ENCODE measurements at places on chromosomes 12 and 14.

DNA sequence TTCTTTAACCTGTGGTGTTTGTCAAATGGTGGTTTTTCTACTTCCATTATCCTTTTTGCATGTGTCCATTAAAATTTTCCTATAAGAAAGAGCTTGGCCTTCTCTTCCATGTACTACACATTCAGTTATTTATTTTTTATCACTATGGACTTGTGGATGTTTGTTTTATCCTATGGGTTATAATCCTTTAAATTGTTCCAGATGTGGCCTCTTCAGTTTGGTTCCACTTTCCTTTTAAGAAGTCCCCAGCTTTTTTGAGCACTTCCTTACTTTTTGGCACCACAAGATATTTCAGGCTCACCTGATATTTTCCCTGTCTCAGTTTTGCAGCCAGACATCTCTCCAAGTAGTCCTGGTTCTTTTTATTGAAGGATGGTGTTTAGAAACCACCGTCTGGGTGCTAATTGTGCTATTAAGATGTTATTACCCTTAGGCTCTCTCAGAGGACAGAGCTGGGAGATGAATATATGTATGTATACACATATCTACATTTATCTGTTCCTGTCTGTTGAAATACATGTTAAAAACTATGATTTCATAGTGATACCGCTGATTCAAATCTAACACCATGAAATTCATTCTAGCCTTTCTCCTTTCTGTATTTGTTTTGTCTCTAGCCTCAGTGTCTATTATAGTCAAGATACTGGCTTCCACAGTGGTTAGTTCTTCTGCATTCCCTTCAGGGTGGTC, 408.5 kb upstream of the RGS6 start:
- no peak for DNase-seq

DNA sequence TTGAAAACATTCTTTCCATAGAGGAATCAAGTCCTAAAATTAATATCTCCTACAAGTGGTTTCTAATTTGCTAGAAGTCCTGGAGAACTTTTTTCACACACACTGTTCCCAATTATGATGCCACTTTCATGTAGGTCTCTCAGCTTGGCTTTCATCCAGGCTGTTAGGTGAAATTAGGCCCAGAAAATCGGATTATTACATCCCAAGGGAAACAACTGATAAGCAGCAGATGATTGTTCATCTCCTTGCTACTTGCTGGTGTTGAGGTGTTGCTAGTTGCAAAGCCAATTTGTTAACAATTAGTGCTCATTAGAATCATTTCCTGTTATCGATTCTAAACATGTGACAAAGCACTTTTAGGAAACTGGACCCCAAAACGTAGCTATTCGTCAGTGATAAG, 248.0 kb downstream of the PDZRN4 start:
- DNase-seq = no peak

- DNase-seq = no peak
These were observed 12.4 kb downstream of the TNS2 start for GRCh38 chr12:53062011-53062961.

GRCh38 chr12:54840244-54840865, 14.0 kb upstream of the MUCL1 start:
- DNase-seq = no peak

DNA sequence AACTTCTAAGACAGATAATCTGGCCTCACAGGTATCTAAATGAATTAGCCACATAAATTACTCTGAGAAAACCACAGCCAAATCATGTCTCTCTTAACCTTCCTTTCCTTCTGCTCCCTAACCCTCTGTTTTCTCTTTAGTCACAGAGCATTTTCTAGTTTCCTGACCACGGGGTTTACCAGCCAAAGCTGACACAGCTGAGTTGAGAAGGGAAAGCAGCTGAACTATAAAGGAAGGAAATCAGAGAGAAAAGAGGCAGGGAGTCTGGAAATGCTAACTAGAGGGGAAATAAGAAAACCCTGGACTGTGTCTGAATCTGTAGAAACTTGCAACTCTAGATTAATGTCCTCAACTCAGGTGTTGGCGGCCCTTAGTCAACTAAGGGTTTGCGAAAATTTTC, 24.4 kb downstream of the ANKS1B start:
- no peak for DNase-seq

GRCh38 chr12:119011231-119011630, 29.9 kb downstream of the SRRM4 start:
- no peak for DNase-seq

GRCh38 chr14:61573748-61574513, 121.4 kb upstream of the HIF1A start:
- no peak for DNase-seq

- no peak for DNase-seq
These were observed 40.2 kb upstream of the NT5DC3 start for GRCh38 chr12:103881261-103881660.

GRCh38 chr12:14057895-14058294, 76.5 kb upstream of the GRIN2B start:
- no peak for DNase-seq

DNA sequence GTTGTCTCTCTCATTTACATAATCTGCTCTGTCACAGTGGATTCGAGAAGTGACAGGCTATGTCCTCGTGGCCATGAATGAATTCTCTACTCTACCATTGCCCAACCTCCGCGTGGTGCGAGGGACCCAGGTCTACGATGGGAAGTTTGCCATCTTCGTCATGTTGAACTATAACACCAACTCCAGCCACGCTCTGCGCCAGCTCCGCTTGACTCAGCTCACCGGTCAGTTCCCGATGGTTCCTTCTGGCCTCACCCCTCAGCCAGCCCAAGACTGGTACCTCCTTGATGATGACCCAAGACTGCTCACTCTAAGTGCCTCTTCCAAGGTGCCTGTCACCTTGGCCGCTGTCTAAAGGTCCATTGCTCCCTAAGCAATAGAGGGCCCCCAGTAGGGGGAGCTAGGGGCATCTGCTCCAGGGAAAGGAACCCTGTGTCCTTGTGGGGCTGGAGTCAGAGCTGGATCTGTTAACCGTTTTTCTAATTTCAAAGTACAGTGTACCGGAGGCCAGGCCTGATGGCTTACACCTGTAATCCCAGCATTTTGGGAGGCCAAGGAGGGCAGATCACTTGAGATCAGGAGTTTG, 5.1 kb downstream of the ERBB3 start:
- DNase-seq = peak; percentile 59

DNA sequence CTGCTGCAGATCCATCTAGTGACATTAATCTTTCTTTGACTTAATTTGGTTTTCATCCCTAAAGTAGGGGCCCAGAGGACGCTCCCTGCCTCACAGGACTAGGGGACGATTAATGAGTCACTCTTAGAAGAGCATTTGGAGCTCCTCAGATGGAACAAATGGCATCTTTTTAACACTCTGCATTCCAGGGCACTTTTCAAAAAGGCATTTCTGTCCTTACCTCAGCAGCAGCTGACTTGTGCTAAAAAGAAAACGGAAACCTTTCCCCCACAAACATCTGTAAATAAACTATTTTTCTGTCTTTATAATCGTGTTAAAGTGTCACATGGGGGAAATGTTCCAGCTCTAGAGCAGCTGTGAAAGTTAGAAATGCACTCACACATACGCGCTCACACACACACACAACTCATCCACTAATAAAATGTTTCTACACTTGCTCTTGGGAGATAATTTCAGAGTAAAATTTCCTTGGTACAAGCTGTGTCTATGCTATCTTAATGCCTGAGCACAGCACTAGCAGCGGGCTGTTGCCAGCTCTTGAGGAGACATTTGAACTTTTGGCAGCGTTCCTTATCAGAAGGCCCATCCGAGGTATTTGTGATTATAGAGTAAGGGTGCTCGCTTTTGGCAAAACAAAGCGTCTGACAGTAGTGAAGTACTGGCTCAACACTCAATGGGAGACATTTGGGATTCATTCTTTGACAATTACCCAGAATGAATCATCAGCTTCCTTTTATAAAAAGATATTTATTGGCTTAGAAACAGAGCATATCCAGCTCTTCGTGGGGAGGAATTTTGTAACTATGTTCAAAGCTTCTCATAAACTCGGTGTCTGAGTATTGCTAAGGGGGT, 141.3 kb downstream of the PLXNC1 start:
- DNase-seq = no peak

DNA sequence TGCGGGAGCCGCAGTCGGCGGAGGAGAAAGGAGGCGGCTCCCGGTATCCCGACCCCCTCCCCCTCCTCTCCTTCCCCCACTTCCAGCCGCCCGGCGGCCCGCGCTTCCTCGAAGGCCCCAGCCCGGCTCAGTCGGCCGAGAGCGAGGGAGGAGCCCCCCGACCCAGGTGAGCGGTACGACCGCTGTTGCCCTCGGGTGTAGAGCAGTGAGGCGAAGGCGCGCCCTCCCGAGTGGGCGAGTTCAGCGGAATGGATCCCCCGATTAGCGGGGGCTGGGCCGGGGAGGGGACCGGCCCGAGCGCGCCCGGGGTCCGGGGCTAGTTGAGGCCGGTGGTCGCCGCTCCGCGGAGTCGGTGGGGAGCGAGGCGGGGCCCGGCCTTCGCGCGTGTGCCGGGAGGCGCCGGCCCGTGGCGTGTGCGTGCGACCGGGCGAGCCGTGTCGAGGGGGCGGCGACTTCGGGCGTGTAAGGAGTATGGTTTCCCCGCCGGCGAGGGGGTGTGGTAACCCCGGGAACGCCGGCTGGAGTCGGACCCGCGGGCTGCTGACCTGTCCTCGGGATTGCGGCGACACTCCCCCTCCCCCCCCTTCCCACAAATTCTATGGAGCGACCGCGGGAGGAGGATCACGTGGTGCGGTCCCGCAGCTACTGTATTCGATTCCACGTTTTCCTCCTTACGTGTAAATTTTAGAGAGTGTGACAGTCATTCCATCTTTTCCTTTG, 501 bp downstream of the RIMKLB start:
- DNase-seq = peak; percentile 57

DNA sequence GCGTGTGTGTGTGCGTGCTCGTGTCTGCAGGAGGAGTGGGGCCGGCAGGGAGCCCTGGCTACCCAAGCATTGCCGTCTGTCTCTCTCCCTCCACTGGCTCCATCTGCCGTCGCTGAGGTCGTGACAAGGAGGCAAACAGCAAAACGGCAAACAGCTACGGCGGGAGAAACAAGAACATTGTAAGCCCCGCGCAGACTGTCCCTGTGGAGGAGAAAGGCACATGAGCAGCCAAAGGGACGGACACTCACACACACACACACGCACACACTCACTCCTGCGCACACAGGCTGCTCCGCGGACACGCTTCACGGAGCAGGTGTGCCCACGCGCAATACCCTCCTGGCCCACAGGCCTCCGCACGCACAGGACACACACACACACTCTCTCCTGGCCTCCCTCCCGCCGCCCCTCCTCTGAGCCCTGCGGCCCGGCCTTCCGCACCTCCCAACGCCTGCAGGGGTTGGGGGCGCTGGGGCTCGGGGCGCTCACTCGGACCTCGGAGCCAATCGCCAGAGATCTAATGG, 905 bp downstream of the CISTR start:
- DNase-seq = no peak

DNA sequence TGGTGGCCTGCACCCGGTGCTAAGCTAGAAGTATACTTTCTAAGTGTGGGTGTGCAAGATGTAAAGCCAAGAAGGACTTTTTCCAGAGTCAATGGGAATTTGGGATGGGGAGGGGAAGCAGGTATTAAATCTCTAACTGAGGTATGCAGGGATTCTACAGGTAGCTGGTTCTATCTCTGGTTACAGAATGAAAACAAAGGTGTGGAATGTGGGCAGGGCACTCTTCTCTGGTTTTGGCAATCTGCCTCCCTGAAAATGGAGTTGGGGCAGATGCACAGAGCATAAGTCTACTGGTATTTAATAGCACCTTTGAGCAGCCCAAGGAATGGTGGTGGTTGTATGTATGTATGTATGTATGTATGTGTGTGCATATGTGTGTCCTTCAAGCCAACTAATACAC, 66.7 kb upstream of the PPP1R12A start:
- DNase-seq = no peak

DNA sequence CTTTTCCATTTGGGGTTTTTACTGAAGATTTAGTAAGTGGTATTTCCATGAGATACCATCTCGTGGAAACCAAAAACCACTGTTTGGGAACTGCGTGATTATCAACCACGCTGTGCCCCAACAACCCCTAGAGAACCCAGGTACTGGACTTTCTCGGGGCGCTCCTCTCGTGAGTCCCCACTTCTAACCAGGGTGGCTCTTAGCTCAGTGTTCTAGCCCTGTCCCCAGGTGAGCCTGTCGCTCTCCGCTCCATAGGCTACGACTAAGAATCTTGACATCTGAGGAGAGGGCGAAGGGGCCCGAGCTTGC, 686 bp downstream of the MCRS1 start:
- DNase-seq = no peak

GRCh38 chr14:25103271-25103670, 53.3 kb upstream of the STXBP6 start:
- DNase-seq = no peak

GRCh38 chr12:48822711-48823110, 4.4 kb downstream of the CACNB3 start:
- no peak for DNase-seq

DNA sequence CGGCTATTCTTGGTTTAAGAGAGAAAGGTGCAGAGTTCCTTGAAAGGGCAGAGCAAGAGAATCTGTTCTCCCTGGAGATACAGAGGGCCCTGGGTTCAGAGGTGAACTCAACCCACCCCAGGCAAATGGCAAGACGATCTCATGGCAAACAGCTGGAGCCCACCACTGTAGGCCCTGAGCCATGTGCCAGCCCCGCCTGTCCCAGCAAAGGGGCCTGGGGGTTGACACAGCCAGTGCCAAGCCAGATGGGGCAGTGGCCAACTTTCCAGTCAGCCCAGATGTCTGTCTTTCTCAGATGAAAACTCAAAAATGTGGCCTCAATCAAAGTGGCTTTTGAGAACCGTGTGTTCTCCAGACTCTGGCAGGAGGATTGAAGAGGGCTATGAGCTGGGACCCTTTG, 51.8 kb downstream of the ISCA2 start:
- no peak for DNase-seq

- DNase-seq = no peak
These were observed 826 bp upstream of the CACNA1C start for GRCh38 chr12:2051700-2052621.

- peak; percentile 15 for DNase-seq
These were observed 7.1 kb downstream of the BCL11B start for GRCh38 chr14:99264691-99265450.

- DNase-seq = no peak
These were observed 191.8 kb downstream of the C12orf75 start for GRCh38 chr12:105522166-105522825.

GRCh38 chr12:93572712-93573551, 457 bp downstream of the SOCS2 start:
- DNase-seq = peak; percentile 47

GRCh38 chr12:12212769-12213168, 54.1 kb downstream of the LRP6 start:
- DNase-seq = no peak

GRCh38 chr12:32893458-32893857, 3.1 kb downstream of the PKP2 start:
- no peak for DNase-seq

- DNase-seq = peak; percentile 64
These were observed 652 bp downstream of the SUPT16H start for GRCh38 chr14:21382886-21383847.

DNA sequence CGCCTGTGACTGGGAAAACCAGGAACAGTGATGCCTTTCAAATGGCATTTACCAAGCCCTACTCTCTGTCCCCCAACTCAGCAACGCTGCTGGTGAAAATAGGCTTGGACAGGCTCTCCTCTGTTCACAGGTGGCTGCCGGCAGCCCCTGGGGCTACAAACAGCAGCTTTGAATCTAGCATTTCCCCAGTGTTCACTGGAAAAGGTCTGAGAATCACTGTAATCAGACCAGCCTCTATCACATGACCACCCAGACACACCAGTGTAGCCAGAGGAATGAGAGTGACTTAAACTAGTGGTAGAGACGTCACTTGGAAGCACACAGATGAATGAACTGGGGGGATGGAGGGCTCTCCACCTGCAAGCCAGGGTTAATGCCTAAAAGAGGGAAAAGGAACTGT, 151.8 kb downstream of the FOXN3 start:
- DNase-seq = no peak

Measured in activated T-cell treated with anti-CD3 and anti-CD28 coated beads, Interleukin-2, amount 50 U/mL, for 72 hours (primary cell).